WTC11 (cell line): ENCODE measurements at places on chromosomes 12 and 14.

DNA sequence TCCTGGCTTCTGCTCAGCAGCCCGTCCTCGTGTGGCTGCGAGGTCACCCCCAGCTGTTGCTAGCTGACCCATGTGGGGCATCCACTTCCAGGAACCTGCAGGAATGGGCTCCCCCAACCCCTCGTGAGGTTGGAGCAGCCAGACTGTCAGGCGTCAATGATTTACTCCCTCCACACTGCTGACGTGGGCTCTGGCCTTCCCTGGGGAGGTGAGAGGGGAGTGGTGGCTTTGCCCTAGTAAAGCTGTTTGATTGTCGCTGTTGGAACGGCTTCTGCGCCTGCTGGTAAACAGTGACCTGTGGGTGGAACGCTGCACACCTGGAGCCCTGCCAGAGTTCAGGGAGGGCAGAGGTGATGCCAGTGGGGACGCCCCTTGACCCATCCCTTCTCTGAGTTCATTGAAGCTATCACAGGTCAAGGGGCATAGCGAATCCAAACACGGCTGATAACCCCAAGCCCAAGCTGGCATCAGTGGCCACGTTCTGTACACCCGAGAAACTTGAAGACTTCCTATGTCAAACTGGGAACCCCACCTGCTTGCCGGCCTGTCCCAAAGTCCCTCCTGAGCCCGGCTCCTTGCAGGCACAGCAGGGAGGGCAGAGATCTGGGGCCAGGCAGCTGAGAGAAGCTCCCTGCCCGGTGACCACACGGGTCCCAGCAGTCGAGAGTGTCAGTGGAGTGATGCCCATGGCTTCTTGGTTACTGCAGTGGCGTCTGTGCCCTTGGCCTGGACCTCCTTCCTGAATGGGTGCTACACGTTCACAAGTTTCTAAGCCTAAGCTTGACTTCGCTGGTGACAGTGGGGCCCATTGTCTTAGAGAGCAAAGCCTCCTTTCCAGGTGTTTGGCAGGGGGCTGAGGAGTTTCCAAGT lies 2.7 kb downstream of the ASPG start:
- DNase-seq = peak; percentile 9

- peak; percentile 59 for DNase-seq
Measured at GRCh38 chr14:34461334-34462131, 507 bp downstream of the SPTSSA start.

- no peak for DNase-seq
Measured at GRCh38 chr14:32142341-32142740, 59.5 kb upstream of the RNU6-7 start.

- no peak for DNase-seq
Measured at GRCh38 chr14:35766700-35767082, 42.4 kb downstream of the RALGAPA1 start.

- DNase-seq = no peak
Measured at GRCh38 chr12:64103825-64104740, 118.0 kb downstream of the KICS2 start.

- DNase-seq = no peak
Measured at GRCh38 chr12:6361834-6362233, 13.5 kb downstream of the SCNN1A start.

DNA sequence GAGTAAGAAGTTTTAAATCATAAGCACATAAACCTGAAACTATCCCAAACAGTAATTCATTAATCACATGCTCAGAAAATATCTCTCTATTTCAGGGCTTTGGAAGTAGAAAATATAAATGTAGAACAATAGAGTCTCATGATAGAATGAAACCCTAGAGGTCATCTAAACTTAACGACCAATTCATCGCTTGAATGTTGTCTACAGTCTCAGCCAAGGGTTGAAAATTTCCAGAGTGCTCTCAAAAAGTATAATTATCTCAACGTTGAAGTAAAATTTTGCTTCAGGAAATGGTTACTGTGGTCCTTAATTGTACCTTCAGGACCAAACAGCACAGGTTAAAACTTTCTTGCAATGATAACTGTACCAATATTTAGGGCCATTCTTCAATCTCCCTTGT lies 1053.6 kb upstream of the SEL1L start:
- no peak for DNase-seq
